ENCODE measurements at places on chromosomes 7 and 10. TPM values are rescaled to one million over a fixed set of nuclear protein-coding genes. Genes with fewer than 3 reads are reported as not detected.

Gene HYAL4
- total RNA-seq, result not detected

Gene OPN4
- total RNA-seq, result not detected

Gene GALNT17
- not detected for total RNA-seq

Gene ELOVL3
- 0.28 TPM for total RNA-seq

Gene C7orf57
- not detected for total RNA-seq

Gene C10orf62
- not detected for total RNA-seq

Gene TMEM213
- total RNA-seq, result not detected

Gene CHST15
- 0.18 TPM for total RNA-seq

Gene ASB4
- total RNA-seq, result not detected

Gene LMBR1
- 30.3 TPM for total RNA-seq

Gene ATG9B
- 0.18 TPM for total RNA-seq
